ENCODE measurements at places on chromosomes 11 and 22.

DNA sequence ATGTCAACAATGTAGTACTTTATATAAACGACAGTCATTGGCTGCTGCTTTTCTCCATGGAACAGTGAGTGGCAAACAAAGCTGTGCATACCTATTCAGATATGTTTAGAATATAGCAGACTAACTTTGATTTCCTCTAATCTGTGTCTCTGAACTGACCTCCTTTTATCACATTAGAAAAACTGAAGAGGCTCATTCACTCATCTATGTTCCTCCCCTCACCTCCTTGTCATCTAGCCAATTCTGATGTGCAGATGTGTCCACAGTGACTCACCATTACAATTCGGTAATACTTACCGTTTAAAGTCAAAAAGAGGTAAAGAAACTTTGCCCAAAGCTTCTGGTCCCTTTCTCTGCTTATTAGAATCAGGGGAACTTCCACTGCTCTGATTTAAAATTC is 51.5 kb upstream of the RPS13 start:
- DNase-seq = no peak

- DNase-seq = no peak
These were observed 101.7 kb downstream of the ADAMTS15 start for GRCh38 chr11:130550150-130550549.

GRCh38 chr22:37098976-37099591 is 10.4 kb downstream of the TMPRSS6 start:
- DNase-seq = no peak

- no peak for DNase-seq
These were observed 2.1 kb downstream of the TPCN2 start for GRCh38 chr11:69050592-69051380.

- no peak for DNase-seq
These were observed 165.0 kb downstream of the CHST1 start for GRCh38 chr11:45500451-45500850.

Data from kidney glomerular epithelial cell (primary cell).